NCI-H1417 treated with DMSO at 0.1 percent for 48 hours (cell line): ENCODE measurements at places on chromosomes 1 and 21.
A peak's percentile ranks its signal among the peaks of the same experiment; 100 is the strongest.

DNA sequence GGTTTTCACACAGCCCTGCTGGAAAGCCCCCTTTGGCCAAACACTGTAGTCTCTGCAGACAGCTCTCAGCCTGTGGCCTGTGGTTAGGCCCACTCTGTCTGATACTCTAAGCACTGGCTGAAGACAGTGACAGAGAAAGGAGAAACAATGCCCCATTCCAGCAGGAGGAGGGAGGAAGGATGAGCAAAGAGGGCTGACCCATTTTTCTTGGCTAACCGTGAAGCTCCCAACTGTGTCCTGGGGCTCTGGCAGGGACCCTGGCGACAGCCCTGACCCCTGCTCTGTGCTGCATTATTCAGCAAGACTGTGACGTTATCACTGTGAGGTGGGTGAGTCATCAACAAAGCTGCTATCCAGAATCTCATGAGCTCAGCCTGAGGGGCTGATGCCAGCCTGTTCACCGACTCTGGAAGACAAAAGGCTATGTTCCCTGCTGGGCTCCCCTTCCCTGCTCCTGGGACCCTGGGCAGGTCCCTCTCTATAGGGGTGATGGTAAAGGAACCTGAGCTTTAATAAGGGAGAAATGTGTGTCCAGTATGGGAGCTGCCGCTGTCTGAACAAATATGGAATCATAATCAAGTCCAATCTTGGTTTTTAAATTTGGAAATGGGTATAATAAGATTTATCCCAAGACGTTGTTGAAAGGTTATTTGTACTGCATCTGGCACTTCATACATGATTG is 107.0 kb downstream of the RHOU start:
- DNase-seq = no peak

DNA sequence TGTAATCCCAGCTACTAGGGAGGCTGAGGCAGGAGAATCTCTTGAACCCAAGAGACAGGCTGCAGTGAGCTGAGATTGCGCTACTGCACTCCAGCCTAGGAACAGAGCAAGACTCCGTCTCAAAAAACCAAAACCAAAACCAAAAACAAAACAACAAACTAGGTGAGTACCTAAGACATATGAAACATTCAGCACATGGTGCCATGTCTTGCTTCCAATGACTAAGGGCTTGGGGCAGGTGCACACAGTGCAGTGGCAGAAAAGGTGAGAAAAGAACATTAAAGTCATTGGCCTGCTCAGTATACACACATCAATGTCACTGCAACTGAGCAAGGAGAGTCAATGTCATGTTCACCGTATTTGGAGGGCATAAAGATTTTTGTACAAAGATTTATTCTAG is 4.1 kb upstream of the ACTA1 start:
- no peak for DNase-seq

GRCh38 chr1:193629875-193630274 is 443.5 kb upstream of the B3GALT2 start:
- no peak for DNase-seq

DNA sequence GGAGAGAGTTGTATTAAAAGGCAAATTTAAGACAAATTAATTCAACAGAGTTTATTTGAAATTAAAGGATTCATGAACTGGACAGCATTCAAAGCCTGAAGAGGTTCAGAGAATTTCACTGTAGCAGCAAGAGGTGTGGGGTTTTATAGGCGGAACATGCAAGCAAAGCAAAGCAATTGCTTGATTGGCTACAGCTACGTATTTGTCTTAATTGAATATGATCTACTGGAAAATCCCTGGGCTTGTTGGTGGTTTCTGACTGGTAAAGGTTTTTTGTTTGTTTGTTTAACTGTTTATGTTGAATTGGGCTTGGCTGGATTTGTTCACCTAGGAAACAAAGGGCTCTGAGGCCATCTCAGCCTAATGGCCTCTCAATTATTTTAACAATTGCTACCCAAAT is 61.5 kb downstream of the KCNK1 start:
- no peak for DNase-seq

DNA sequence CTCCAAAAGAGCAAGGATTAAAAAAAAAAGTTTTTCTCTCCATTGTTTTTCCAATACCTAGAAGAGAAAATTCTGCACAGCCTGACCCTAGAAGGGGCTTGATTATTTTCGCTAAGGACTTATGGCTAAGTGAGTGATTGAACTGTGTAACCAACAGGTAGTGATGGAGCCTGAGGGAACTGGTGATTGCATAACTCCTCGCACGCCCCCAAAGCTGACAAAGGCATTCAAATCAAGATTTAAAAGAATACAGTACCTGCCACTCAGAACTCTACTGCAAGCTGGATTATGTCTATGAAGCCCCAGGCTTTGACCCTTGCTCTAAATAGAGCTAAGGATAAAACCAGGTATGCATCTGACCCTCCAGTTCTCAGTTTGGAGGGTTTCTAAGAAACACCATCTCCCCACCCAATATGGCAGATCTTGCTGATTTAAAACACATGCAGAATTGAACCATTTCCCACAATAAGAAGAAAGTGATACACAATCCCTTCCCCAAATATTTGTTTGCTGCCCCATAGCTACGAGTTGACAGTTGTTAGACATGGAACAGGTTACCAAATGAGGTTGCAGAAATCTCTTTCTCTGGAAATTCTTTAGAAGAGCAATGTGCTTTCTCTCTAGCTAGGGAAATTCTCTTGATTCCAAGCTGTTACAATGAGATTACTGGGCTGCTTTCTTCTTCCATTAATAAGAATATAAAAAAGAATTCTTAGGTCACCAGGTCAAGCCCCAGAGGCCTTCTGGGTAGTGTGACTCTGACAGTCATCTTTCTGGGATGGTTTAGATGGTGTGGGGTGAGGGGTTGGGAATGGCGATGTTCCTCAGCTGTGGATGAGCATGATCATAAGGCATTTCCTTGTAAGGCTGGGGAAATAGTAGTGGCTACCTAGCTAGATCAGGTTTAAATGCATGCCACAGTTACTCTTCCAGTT is 35.1 kb downstream of the FGGY start:
- DNase-seq = no peak

DNA sequence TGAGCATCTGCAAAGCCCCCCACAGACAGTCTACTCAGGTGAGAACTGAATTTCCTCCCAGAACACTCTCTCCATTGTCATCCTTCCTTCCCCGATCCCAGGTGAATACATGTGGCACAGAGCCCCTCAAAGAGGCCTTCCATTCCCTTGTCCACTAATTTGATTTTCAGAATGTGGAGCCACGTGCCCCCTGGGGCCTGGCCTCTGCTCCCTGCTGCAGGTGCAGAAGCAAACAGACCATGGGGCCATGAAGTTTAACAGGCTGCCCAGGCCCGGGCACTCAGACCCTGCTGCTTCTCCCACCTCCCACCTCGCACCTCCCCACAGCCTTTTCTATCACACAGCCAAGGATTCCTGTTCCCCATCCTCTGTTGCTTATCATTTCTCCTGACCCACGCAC is 243.8 kb upstream of the RAB4A start:
- no peak for DNase-seq

GRCh38 chr1:163063143-163063542 is 6.0 kb upstream of the RGS4 start:
- no peak for DNase-seq

- no peak for DNase-seq
Observed at GRCh38 chr1:210771131-210771530, 362.8 kb downstream of the KCNH1 start.

- DNase-seq = no peak
Observed at GRCh38 chr1:44084998-44085675, 33.5 kb upstream of the KLF17 start.

DNA sequence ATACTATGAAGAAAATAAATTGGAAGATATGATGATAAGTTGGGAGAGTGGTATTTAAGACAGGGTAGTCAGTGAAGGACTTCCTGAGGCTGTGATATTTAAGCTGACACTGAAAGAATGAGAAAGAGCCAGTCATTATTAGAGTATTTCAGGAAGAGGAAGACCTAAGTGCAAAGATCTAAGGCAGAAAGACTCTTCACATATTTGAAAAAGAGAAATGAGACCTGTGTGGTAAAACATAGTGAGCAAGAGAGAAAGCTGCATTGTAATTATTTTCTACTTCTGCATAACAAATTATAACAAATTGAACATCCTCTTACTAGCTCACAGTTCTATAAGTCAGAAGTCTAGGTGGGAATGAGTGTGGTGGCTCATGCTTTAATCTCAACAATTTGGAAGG is 34.6 kb upstream of the DOCK7 start:
- DNase-seq = no peak

DNA sequence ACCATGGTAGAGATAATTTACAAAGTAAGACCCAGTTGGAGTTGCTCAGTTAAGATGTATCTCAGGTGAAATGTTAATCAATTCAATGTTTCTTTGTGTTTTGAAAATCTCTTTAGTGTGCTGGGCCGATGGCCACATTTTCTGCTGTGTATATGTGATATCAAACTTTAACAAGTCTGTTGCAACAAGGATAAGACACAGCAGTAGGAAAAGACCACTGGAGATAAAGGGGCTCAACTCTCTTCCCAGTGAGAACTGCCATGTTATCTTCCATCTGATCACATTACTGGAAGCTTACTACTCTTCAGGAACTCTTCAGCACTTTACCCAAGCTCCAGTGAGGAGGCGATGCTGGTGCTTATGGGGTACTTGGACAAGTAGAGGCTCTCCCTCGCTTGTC is 227.7 kb downstream of the NFIA start:
- no peak for DNase-seq

DNA sequence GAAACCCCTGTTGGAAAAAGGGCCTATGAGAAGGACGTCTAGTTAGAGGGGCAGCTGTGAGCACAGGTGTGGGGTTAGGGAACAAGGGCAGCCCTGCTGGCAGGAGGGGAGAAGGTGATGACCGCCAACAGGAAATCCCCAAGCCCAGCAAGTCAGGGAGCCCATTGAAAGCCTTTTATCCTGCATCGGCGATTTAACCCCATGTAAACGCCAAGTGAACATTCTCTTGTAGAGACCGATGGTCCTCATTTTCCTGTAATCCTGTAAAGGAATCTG is 1.1 kb upstream of the BSND start:
- DNase-seq = no peak

GRCh38 chr1:24199291-24199900 is 12.3 kb upstream of the IFNLR1 start:
- DNase-seq = no peak

DNA sequence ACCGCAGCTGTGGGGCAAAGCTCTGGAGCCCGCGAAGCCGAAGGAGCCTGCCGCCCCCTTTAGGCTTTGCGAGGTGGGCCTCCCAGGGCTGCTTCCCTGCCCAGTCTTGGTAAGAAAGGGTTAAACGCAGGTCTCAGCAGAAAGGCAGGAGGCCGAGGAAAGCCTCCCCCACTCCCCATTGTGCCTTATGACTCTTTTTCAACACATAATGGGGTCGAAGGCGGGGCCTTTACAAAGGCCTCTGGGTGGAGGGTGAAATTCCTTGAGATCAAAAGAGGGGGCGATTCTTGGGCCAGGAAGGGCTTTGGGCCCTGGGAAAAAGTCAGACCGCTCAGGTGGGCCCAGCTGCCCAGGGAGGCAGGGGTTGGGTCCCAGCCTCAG is 880 bp downstream of the ALPL start:
- no peak for DNase-seq

DNA sequence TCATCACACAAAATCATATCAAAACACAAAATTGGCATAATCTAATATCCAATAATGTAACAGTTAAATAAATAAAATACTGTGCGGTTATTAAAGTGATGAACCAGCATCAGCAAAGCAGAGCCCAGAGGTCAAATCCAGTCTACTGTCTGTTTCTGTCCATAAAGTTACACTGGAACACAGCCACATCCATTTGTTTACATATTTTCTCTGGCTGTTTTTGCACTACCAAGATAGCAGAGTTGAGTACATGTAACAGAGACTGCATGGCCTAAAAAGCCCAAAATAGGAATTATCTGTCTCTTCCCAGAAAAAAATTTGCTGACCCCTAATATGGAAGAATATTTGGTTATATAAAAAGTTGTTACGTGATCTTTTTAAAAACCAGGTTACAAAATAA is 242.2 kb upstream of the DMRTA2 start:
- DNase-seq = no peak

DNA sequence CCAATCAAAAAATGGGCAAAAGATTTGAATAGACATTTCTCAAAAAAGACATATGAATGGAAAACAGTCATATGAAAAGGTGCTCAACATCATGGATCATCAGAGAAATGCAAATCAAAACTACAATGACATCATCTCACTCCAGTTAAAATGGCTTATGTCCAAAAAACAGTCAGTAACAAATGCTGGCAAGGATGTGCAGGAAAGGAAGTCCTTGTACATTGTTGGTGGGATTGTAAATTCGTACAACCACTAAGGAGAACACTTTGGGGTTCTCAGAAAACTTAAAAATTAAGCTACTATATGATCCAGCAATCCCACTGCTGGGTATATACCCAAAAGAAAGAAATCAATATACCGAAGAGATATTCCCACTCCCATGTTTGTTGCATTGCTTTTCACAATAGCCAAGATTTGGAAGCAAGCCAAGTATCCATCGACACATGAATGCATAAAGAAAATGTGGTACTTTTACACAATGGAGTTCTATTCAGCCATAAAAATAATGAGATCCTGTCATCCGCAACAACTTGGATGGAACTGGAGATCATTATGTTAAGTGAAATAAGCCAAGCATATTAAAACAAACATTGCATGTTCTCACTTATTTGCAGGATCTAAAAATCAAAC is 17.9 kb downstream of the GBP5 start:
- DNase-seq = peak; percentile 31

DNA sequence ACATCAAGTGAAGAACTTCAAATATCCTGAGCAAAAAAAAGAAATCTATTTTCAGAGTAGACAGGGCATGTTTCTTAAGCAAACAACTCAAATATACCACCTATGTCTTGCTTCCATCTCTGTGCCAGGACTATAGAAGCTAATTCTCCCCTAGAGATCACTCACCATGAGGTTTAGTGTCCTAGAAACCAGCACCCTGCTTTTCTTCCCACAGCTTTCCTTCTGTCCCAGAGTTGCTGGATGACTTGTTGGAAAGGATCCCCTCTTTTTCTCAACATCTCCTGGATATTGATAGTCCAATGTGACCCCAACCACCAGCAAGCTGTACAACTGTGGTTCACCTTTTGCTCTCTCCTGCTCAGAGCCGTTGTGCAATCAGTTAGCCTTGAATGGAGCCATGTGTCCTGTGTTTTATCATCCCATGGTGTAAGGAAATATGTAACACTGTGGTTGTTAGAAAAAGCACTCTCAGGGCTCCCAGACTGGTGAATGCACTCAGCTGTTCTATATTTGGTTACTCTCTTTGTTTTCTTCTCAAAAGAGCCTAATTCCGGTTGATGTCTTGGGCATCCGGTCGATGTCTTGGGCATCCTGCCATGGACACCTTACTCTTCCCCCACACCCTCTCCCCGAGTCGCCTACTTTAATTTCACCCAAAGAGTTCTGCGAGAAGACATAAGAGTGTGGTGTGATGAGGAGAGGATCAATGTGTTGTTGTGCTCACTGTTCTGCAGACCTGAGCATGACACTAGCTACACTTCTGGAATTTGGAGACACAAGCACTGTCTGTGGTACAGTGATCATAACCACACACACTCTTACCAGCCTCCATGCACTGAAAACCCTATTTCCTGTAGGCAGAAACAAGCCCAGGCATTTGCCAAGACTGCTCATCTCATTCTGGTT is 1.7 kb downstream of the TNFSF4 start:
- DNase-seq = no peak

GRCh38 chr1:42552636-42553035 is 89.5 kb downstream of the CCDC30 start:
- DNase-seq = no peak
